Fibroblast of lung (primary cell): ENCODE measurements at places on chromosomes 12 and 14.

- DNase-seq = no peak
Observed at GRCh38 chr12:126784328-126784921, 1482.5 kb upstream of the TMEM132C start.

DNA sequence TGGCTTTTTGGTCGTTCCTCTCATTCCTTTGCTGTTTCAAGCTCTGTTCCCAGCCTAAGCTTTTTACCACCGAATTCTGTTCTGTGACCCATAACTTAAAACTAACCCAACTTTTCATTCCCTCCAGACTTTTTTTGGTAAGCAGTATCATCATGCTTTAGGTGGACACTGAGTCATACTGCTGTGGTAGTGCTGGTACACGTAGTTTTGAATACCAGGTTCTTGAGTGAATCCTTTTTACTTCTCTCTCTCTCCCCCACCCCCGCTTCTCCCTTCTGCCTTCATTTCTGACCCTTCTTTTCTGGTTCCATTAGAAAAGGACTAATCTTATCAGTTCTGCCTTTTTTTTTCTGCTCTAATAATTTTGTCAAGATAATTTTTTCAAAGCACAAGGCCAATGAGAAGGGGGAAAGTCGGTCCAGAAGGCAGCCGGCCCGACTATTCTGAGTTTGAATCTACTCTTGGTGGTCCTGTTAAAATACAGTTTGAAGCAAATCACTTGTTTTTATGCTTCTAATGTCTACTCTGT, 2.3 kb upstream of the MDM2 start:
- no peak for DNase-seq

GRCh38 chr12:47938093-47938492, 25.3 kb upstream of the TMEM106C start:
- DNase-seq = peak; percentile 50

DNA sequence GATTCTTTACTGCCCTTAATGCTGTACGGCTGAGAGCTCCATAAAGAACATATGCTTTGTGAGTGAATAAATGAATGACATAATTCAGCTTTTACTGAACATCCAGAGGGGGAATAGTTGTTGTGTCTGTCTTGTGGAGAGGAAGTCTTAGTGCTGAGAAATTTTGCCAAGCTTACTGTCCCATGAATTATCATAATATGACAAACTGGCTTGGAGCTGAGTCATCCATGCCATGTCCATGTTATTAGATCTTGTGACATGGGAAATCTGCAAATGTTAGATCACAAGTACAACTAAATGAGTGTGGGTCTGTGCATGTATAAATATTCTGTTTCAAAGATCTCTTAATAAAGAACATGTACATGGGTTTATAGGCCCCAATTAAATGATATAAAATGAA, 350.4 kb downstream of the BMP4 start:
- DNase-seq = no peak

DNA sequence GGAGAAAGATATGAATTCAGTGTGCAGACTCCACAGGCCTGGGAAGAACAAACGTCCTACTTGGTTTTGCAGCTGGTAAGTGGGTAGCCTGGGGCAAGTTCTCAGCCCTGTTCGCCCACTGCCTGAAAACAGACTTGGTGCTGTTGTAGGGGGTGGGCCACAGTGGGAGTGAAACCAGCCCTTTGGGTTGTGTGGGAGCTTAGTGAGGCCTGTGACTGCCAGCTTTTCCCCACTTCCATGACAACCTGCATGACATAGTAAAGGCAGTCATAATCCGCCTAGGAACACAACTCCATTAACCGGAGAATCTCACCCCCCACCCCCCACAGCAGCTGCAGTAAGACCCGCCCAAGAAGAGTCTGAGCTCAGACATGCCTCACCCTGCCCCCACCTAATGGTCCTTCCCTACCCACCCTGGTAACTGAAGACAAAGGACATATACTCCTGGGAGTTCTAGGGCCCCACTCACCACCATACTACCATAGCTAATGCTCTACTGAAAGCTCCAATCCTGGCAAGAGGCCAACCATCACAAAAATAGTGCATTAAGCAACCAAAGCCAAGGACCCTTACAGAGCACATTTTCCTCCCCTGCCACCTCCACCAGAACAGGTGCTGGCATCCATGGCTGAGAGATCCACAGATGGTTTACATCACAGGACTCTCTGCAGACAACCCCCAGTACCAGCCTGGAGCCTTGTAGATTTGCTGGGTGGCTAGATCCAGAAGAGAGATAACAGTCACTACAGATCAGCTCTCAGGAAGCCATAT, 39.8 kb upstream of the LMNTD1 start:
- DNase-seq = no peak

DNA sequence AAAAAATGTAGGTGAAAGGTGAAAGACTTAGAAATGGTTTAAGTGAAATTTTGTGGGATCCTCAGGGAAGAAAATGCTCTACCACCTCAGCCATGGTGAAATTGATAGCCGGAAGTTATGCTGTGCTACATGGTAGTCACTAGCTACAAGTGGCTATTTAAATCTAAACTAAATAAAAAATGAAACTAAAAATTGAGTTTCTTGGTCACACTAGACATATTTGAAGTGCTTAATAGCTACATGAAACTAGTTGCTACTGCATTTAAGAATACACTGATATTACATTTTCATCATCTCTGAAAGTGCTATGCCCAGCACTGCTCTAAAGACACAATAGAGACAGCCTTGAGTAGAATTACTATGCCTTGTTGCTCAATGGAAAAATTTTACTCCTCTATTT, 10.3 kb upstream of the SLCO1B3 start:
- DNase-seq = no peak

- DNase-seq = no peak
Observed at GRCh38 chr12:25883026-25883916, 75.2 kb upstream of the RASSF8 start.

GRCh38 chr12:89733579-89734201, 25.1 kb upstream of the ATP2B1 start:
- DNase-seq = peak; percentile 98

DNA sequence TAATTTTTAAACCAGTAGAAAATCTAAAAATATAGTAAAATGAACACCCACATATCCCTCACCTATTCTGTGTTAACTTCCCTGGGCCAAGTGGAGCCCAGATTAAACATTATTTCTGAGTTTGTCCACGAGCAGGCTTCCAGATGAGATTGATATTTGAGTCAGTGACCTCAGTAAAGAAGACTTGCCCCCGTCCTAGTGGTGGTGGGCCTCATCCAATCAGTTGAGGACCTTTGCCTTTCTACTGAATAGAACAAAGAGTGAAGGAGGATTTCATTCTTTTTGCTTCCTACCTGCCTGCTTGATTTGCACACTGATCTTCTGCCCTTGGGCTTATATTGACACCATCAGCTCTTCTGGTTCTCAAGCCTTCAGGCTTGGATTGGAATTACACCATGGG, 174.7 kb upstream of the PLEKHG7 start:
- no peak for DNase-seq

DNA sequence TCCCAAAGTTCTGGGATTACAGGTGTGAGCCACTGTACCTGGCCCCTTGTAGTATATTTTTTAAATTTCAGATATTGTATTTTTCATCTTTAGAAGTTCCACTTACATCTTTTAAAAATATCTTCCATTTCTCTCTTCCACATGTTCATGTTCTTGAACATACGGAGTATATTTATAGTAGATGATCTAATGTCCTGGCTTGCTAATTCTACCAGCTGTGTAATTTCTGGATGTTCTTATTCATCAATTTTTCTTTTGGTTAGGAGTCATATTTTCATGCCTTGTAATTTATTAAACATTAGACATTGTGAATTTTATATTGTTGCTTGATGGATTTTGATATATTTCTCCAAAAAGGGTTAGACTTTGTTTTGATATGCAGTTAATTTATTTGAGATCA, 30.8 kb downstream of the NTN4 start:
- no peak for DNase-seq

- DNase-seq = no peak
Observed at GRCh38 chr14:24481622-24482324, 26.3 kb downstream of the CMA1 start.

- no peak for DNase-seq
Observed at GRCh38 chr12:43237238-43237879, 314.6 kb downstream of the ADAMTS20 start.

DNA sequence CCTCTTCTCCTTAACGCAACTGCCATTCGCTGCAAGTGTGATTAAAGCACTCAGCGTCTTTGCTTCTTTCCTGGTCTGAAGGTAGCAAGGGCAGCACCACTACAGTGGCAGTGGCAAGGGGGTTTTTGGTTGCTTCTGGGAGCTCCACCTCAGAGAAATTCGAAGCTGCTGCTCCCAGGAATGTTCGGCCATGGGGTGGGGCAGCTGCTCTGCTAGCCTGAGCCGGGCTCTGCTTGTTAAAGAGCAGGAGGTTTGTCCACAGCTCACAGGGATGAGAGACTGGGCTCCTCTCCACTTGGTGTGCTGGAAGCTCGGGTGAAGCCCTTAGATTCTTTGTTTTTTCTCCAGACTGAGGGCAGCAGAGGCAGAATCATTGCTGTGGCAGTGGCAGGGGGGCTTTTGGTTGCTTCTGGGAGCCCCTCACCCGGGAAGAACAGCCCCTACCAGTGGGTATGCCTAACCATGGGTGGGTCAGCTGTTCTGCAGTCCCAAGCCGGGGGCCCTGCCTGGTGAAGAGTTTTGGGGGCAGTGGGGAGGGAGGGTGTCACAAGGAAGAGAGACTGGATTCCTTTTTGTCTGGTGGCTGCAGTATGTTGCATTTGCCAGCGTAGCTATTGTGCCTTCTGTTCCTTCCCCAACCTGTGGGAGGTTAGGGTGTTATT, 340.2 kb downstream of the AEBP2 start:
- DNase-seq = peak; percentile 60
